AG08396 (cell line): ENCODE measurements at places on chromosomes 4 and X.

DNA sequence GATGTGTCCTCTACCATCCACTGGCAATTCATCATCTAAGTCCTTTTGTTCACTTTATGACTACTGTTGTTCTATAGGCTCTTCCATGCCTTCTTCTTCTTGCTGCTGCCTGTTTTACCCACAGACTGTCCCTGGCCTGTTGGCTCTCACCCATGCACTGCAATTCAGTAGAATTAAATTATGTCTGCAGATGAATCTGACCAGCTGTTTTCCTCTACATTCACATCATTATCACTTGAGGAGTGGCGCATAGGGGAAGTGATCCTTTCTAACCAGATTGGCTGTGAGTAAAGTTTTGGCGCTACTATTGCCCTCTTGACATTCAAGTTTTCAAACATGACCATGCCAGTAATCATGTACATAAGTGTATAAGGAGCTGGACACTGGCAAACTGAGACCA lies 91.7 kb downstream of the FRMPD4 start:
- DNase-seq: no peak

DNA sequence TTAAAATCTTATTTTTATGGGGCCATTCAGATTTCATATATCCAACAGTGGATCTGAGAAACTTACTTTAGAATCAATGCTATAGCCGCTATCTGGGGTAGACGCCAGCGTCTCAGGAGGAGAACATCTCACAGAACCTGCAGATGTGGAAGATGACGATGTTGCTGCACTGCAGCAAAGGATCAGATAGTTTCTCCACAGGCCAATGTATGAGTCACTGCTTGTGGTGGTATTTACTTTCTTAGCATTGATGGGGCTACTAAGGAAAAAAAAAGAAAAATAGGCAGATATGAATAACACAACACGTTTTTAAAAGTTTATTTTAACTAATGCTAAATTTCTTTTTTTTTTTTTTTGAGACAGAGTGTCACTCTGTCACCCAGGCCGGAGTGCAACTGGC lies 85.9 kb downstream of the ZAR1 start:
- DNase-seq: peak; percentile 8

DNA sequence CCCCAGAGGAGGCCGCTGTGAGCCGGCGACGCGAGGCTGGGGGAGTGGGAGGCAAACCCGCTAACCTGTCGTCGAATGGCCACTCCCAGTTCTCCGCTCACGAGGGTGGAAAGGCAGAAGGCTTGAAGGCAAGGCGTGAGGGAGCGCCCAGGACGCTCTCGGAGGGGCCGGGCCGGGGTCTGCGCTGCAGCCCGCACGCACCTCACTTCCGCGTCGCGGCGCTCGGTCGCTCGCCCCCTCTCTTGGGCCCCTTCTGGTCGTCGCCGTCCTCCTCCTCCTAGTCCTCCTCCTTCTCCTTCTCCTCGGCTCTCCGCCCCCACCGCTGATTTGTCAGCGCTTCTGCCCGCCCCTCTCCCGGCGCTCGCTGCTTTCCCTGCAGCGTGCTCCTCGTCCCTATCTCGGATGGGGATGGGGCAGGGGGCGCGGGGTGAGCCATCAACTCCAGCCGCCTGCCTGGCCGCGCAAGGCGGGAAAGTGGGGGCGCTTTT lies at the start of gene SNCA:
Gene SNCA (minus strand): TSS at position 265 of the 488 bp plus-strand sequence. CDS start 1,494 bp downstream, outside the sequence.
- DNase-seq: peak; percentile 49

- DNase-seq: no peak
Measured at GRCh38 chr4:41408150-41408549, 129.8 kb upstream of the LIMCH1 start.

DNA sequence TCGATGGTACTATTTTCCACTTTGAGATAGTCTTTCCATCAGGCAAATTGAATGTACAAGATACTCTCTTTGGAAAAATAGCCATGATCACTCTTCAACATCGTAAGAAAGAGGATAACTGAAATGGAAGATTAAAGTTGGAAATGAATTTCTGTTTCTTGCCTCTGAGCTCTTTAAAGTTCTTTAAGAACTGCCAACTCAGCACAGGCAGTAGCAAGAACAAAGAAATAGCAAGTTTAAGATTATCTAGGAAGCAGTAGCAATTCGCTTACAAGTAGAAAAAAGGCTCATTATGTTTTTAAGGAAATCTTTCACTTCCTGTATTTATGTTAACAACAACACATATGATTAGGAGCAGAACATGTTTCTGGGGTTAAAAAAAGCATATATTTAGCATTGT lies 127.6 kb downstream of the CDS1 start:
- DNase-seq: no peak

- DNase-seq: no peak
Measured at GRCh38 chr4:12884846-12885796, 599.0 kb downstream of the RAB28 start.

DNA sequence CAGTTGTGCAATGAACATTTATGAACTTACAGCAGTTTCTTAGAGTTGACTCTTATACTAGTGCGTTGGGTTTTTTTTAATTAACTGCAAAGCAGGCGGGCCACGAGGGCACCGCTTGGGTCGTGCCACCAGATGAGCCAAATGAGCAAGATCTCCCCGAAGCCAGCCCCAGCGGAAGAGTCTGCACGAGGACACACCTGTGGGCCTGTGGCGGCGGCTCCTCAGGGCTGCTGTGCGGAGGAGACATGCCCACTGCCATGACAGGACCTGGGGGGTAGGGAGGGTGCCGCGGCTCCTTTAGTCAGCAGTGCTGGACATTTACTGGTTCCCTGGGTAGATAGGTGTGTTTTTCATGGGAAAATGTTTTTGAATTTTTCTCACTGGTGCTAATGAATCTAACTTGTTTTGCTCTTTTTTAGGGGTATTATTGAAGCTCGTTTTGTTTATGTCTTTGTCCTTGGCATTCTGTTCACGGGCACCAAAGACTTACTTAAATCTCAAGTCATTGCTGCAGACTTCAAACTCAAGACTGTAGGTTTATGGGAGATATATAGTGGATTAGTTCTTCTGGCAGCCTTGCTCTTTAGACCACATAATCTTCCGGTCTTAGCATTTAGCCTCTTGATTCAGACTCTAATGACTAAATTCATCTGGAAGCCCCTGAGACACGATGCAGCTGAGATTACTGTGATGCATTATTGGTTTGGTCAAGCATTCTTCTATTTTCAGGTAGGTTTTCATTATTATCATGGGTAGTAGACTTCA lies 31.2 kb downstream of the PIGG start:
- no peak for DNase-seq

DNA sequence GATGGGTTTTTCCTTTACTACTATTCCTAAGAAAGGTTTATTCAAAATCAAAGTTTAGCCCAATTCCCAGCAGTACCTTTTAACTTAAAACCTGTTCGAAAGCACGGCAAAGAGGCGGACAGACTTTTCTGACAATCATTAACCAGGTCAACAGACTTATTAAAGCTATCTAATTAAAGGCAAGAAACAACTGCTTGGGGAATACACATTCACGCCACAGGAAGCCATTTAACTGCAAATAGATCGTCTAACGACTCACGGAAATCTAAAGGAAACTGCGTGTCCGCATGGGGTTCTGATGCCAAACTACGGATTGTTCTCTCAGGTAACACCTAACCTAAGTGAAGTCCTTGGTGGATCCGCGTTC lies 663 bp upstream of the USP53 start:
- DNase-seq: no peak
